ENCODE measurements at places on chromosomes 13 and 19.

- DNase-seq = no peak
These were observed 14.9 kb downstream of the LAIR2 start for GRCh38 chr19:54517483-54517882.

- DNase-seq = no peak
These were observed 55.8 kb downstream of the VAV1 start for GRCh38 chr19:6828306-6828697.

DNA sequence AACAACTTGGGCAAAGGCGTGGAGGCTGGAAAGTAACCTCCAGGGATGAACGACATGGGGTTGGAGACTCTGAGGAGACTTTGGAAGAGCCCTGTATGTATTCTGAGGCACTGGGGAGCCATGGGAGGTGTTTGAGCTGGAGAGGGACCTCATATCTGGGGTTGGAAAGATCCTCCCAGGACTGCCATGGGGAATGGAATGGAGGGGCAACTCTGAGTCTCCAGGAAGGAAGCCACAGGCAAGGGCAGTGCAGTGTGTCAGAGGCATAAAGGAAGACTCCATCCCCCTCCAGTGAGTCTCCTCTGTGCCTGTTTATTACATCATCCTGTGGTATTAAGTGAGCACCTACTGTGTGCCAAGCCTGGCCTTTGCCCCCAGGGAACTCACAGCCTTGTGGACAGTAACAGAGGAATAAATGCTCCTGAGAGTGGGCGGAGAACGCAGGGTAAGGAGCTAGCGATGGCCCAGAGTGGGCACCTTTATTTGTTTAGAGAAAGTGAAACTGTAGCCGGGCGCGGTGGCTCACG lies 7.7 kb downstream of the PEAK3 start:
- no peak for DNase-seq

DNA sequence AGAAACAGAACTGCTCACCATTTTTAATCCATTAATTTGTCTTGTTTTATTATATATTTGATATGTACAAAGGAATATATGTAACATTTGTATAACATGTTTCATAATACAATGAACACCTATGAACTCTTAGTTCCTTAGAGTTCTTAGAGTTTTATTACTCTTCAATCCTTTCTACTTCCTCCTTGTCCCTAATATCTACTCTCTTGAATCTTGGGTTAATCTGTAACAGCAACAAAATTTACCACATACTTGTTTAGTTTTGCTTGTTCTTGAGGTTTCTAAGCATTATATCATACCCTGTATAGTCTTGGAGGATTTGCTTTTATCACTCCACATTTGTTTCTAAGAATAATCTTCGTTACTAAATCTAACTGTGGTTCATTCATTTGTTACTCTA lies 151.4 kb downstream of the PDS5B start:
- DNase-seq = no peak

DNA sequence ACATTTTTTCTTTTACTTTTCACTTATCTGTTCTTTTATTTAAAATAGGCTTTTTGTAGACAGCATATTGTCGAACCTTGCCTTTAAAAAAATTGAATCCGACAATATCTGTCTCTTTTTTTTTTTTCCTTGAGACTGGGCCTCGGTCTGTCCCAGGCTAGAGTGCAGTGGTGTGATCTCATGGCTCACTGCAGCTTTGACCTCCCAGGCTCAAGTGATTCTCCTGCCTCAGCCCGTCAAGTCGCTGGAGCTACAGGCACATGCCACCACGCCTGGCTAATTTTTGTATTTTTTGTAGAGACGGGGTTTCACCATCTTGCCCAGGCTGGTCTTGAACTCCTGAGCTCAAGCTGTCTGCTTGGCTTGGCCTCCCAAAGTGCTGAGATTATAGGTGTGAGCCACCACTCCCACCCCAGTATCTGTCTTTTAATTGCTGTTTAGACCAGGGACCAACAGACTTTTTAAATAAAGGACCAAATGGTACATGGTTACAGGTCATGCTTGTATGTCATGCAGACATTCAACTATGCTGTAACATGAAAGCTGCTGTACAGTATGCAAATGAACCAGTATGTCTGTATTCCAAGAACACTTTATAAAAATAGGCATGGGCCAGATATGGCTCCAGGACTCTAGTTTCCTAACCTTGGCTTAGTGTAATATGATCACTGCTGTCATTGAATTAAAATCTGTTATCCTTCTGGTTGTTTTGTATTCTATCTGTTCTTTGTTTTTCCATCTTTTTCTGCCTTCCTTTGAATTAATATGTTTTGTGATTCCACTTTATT lies 80.3 kb downstream of the GJA3 start:
- DNase-seq = no peak

GRCh38 chr13:98451676-98452470 lies 125.0 kb downstream of the STK24 start:
- DNase-seq = no peak

GRCh38 chr19:48569814-48570213 lies 17.8 kb downstream of the SULT2B1 start:
- DNase-seq = no peak

DNA sequence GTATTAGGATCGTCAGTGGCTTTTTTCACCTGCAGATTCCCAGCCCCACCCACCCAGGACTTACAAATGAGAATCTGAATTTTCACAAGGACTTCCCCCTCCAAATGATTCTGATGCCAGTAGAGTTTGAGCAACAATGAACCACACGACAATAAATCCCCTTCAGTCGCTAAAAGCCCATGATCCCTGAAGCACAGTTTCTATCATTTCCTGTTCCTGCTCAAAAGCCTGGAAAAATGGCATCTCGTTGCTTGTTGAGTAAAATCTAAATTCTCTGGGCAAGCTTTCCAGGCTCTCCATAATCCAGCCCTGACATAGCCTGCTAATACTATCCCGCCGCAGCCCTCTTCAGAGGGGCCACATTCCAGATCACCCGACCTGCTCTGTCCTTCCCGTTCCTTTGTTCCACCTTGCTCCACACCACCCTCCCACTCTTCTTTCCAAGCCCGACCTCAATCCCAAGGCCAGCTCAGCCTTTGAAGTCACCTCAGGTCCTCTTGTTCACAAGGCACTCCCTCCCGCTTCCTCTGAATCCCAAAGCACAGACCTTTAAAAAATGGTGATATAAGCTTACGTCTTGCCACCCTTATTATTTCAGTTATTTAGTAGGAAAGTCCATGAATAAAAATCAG lies 67.9 kb downstream of the NUFIP1 start:
- no peak for DNase-seq

DNA sequence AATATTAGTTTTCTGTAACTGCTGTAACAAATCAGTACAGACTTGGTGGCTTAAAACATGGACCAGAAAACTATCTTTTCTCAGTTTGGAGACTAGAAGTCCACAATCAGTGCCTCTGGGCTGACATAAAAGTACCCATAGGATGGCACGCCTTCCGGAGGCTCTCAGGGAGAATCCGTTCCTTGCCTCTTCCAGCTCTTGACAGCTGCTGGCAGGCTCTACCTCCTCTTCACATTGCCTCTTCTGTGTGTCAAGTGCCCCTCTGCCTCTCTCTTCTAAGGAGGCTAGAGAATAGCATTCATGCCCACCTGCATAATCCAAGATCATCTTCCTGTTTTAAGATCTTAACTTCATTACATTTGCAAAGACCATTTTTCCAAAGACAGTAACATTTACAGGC lies 1194.2 kb downstream of the EFNB2 start:
- no peak for DNase-seq

DNA sequence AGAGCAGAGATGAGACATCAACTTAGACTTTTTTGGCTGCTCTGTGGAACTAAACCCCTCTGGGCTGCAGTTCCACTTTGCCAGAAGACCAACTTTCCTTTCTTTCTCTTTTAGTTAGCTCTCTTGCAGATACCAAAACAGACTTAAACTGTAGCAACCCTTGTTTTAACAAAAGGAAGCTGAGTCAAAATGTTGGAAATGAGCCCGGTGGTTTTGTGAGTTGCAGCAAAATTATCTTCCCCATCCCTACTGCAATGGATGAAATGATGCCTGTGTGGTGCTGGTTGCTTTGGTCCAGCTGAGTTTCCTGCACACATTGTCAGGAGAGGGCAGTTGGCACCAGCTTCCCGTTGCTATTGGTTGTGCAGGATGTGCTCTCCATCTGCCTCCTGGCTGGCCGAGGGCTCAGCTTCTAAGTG lies 115.3 kb downstream of the LRCH1 start:
- no peak for DNase-seq

- DNase-seq = no peak
These were observed 22.5 kb downstream of the OR10H4 start for GRCh38 chr19:15971224-15971780.

GRCh38 chr13:39481491-39481890 lies 121.5 kb downstream of the LHFPL6 start:
- DNase-seq = no peak
